ENCODE measurements at places on chromosomes 2 and 18.

DNA sequence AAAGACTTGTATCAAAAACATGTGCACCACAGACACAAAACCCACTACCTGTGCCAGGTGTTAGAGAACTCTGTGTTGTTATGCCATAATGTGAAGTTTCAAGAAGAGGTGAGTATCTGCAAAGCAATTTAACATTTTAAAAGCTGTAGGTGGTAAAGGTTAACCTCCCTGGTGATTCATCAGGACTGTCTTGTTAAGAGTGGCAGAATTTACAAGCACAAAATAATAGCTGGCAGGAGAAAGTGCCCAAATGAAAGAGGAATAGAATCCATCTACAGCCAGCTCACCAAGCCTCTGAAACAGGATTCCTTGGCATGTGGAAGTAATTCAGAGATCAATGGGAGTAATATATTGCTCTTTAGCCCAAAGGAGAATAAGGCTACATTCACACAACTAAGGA is 230.7 kb downstream of the AFF3 start:
- no peak for DNase-seq

DNA sequence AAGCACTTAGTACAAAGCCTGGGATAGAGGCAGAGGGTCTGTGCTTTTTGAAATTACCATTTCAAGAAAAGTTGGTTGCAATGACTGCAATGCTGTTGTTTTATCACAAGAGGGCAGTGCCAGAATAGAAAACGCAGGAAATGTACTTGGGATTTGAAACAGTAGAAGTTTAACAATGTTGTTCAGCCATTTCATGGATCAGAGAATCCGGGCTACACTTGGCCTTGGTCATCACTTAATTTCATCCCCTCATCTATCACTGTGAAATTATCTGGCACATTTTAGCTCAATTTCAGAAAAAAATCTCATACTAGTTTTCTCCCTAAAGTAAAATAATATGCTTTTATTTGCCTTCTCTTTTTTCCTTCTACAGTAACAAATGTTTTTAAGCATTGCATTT is 70.8 kb downstream of the RAPGEF4 start:
- DNase-seq: peak; percentile 82

DNA sequence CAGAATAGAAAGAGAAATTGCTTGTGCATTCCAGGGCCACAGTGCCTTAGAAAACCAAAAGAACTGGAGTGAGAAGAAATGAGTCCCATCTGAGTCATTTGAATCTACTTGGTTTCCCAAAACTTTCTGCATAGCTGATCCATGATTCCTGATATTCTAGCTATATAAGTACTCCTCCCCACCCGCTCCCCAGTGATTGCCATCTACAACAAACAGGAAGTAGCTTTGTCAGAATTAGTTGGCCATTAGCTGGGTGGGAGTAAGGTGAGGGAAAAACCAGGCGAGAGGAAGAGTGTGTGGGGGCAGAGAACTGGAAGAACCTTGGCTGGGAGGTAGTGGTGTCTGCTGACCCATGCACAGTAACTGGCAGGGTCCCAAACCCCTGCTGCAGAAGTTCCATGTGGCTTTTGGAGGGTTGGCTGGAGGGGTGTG is 122.1 kb downstream of the ACAA2 start:
- DNase-seq: no peak

- DNase-seq: no peak
These were observed 32.5 kb downstream of the SNED1 start for GRCh38 chr2:241030883-241031282.

DNA sequence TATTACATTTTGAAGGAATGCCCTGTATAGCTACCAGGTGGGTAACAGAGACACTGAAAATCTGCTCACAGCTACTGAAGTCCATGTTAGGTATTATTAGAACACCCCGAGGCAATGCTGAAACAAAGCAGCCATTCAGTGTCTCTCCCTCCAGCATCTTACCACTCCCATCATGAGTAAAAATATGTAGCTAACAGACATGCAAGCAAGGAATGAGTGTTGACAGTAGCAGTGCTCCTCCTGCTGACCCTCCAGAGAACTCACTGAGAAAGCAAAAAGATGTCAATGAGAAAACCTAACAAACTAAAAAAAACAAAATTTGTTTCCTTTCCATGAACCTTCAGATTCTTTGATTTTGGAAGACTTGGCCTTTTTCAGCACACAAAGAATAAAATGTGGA is 393.9 kb downstream of the LRRTM1 start:
- DNase-seq: peak; percentile 26

- DNase-seq: no peak
These were observed 79.1 kb downstream of the LRRTM4 start for GRCh38 chr2:77443076-77443475.

DNA sequence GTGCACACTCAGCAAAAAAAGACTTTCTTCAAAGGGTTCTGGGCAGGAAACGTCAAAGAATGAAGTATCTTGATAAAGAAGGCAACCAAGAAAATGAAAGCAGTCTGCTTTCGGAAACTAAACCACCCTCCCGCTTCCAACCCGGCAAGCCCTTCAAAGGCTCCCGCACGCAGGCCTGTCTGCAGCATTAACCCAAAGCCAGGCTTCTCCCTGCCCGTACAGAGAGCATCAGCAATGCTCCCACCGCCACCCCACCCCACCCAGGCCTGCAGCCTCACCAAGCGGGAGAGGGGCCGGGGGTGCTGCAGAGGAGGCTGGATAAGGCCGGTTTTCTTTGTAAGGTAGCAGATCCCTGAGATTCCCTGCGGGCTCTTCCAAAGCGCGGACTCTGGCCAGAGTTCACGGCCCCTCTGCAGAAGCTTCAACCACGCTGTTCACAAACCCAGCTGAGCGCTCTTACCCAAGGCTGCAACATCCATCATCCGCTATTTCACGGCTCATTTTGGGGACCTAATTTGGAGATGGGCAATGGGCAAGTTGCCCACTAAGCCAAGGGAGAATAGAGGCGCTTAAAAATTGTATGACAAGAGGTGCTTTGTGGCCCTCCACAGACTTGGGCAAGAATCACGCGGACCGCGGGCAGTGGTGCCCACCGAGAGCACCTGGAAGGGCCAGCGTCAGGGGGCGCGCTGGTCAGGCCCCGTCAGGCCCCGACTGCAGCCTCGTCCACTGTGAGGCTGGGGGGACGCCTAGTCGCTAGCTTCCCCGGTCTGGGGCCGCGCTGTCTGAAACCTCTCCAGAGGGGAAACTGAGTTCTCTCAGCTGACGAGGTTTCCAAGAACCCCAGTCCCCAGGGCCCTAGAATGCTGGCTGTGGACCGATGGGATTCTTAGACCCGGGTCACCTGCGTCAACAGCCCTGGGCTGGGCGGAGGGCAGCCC is 225.4 kb upstream of the ID2 start:
- DNase-seq: no peak

- DNase-seq: no peak
These were observed 2.2 kb upstream of the DSC2 start for GRCh38 chr18:31104444-31104843.

DNA sequence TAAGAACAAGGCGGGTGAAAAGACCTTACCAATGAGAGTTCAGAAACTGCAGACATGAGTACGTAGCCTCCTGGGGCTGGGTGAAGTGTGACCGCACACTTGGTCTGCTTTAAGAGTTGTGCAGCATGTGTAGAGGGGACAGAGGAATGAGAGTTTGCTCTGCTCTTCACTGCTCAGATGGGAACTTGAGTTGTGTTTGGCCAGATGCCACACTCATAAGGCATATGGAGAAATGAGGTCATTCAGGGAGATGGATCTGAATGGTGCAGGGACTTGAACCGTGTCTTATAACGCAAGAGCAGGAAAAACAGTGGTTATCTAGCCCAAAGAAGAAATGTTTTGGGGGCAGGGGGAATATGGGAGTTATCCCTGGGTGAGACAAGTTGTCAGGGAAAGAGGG is 273.8 kb upstream of the LYPD1 start:
- peak; percentile 24 for DNase-seq

- DNase-seq: no peak
These were observed 14.4 kb upstream of the BZW1 start for GRCh38 chr2:200797242-200797770.

DNA sequence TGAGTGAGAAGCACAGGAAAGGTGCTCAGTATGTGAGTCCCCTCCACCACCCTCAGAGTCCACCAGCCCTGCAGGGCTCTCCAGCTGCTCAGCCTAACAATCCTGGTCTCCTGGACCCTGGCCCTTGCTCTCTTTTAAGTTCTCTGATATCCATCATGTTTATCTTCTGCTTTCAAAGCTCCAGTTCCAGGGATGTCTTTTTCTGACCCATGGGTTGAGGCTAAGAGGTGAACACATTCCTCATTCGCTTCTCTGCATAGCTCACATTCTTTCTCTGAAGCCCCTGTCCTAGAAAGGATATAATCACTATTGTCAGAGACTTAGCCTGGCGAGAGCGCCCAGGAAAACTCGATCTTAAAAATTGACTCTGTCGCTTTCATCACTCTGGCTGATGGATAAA is 86.4 kb downstream of the ARL4C start:
- no peak for DNase-seq

- DNase-seq: no peak
These were observed 5.8 kb upstream of the MTA3 start for GRCh38 chr2:42562474-42563144.

DNA sequence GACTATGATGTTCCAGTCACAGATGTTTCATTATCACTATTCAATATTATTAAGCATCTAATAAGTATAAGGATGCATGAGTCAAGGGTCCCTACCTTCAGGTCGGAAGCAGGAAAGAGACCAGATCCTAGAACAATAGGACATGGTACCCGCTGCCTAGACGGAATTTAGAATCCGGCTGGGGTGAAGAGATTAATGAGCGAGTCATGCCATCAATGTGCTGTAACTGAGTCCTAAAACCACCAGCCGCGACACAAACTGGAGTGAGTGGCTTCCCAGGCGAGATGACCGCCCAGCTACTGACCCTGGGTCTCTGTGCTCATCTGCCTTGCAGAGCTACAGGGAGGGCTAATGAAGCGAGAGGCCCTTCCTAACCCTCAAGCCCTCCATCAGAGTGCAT is 73.6 kb downstream of the DNMT3A start:
- no peak for DNase-seq

GRCh38 chr2:18301421-18302139 is 258.9 kb downstream of the RDH14 start:
- DNase-seq: no peak

GRCh38 chr2:164722616-164723338 is 101.5 kb upstream of the GRB14 start:
- DNase-seq: peak; percentile 19

DNA sequence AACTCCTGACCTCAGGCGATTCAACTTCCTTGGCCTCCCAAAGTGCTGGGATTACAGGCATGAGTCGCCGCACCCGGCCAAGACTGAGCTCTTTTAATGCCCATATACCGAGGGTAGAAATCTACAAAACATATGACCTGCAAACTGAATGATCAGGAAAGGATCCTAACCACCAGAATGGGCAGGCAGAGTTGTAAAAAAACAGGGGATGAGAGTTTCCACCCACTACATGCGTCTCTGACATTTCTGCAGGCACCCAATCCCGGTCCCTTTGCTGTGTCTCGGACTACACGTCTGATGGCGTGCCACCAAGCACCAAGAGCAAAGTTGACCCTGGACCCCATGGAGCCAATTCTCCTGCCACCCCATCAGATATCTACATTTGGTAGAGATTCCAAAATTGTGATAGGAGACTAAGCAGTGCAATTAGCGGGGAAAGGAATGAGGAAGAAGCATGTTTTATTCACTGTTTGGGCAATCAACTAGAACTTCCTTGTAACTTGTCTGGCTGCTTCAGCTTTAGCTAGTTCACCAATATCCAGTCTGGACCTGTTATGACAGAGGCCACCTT is 74.1 kb downstream of the ATP8B1 start:
- DNase-seq: no peak

DNA sequence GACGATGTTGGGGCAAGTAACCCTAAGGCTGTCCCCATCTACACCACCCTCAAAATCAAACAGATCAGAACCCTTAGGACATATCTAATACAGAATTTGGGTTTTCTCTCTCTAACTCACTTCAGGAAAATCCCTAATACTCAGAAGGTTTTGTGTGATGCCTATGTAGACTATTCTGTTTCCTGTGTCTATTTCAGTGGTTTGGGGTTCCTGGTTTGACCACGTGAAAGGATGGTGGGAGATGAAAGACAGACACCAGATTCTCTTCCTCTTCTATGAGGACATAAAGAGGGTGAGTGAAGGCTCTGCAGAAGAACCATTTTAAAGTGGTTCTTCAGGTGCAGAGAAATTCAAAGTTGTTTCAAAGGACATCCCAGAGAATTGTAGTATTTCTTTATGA is 16.3 kb downstream of the SULT1C2 start:
- DNase-seq: peak; percentile 66

GRCh38 chr2:236840857-236841256 is 244.8 kb upstream of the COPS8 start:
- no peak for DNase-seq

DNA sequence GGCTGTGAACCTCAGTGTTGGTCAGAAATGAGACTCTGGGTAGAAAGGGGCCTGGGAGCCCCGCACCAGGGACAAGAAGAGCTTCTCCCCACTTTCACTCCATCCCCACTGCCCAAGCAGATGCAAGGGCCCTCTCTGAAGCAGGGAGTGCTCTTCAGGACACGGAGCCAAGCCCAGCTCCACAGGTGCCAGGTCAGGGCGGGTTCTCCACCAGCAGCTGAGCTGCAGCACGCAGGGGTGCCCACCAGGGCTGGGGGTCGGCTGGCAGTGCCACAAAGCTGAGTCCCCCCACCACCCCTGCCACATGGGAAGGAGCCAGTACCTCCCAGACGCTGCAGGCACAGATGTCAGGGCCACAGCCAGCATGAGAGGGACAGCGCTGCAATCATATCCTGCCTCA is 106.2 kb downstream of the INHBB start:
- DNase-seq: no peak

GRCh38 chr18:80202264-80202998 is 44.9 kb downstream of the PARD6G start:
- DNase-seq: no peak

GRCh38 chr2:60333264-60333663 is 220.2 kb downstream of the BCL11A start:
- no peak for DNase-seq

GRCh38 chr18:62784966-62785413 is 69.6 kb downstream of the PHLPP1 start:
- DNase-seq: peak; percentile 97
